Mammary epithelial cell (primary cell): ENCODE measurements at places on chromosomes 5 and 9. TPM values are rescaled to one million over a fixed set of nuclear protein-coding genes. Genes with fewer than 3 reads are reported as not detected.

GRCh38 chr5:180487556-180487955 lies 6.6 kb upstream of the CNOT6 start:
- no peak for DNase-seq

The RAI14 gene
- 184 TPM for total RNA-seq

DNA sequence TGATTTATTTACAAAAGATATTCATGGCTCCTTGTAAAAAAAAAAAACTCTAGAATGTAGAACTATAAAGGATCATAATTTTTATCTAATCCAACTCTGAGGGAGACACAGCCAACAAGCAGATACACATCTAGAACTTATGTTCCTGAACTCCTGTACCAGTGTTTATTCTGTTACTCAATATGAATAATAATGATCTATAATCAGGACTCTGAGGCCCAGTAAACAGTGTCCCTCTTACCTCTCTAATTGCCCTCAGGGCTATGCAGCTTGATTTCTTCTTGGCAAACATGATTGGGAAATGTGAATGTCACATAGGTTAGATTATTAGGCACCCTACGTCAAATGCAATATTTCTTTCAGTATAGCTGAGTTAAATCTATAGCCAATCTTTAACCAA lies 391.6 kb upstream of the RPS23 start:
- no peak for DNase-seq

DNA sequence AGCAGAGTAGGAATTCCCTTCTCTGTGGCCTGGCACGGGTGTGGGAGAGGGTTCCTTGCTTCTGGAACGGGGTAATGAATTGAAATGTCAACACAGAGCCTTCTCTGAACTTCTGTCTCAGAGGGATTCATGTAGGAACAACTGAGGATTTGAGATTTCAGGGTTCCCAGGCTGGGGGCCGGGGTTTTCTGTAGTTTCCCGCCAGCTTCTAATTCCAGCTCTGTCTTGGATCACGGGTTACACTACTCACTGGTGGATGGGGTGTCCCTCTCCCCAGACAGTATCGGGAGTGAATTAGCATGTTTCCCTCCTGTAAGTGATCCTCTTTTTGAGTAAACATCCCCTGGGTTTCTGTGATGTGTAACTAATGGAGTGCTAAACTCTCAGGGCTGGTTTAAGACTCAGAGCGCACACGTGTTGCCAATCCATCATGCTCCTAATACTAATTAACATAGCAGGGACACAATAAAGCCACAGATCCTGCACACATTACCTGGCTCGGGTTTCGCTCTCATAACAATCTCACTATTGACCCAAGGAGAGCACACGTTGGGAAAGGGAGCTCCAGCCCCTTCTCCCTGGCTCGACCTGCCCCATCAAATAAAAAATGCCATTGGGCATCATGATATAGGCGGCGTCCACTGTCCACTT lies 18.1 kb upstream of the DMRT2 start:
- no peak for DNase-seq

The FOXD4L5 gene
- 0.67 TPM for total RNA-seq

DNA sequence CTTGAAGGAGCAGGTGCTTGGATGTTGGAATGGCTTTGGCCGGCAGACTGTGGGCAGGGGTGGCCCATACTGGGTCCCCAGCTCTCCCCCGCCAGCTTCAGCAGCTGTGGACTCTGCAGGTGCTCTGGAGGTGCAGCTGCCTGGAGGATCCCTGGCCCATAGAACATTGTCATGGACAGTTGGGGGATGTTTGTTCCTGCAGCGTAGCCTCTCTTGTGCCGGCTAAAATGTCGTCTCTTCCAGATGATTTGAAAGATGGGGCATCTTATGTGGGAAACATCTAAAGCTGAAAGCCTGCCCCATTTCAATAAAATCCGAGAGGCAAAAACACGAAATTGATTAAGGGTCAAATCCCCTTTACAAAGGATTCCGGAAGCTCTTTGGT lies 13.5 kb upstream of the SLC6A19 start:
- DNase-seq, result no peak

DNA sequence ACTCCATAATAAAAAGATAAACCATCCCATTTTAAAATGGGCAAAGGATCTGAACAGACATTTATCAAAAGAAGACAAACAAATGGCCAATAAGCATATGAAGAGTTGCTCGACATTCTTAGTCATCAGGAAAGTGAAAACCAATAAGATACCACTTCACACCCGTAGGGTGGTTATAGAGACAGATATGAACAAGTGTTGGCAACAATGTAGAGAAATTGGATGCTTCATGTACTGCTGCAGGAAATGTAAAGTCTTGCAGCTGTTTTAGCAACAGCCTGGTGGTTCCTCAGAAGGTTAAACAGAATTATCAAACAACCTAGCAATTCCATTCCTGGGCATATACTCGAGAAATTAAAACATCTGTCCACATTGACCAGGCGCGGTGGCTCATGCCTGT lies 42.5 kb downstream of the GTF3C4 start:
- DNase-seq, result no peak

DNA sequence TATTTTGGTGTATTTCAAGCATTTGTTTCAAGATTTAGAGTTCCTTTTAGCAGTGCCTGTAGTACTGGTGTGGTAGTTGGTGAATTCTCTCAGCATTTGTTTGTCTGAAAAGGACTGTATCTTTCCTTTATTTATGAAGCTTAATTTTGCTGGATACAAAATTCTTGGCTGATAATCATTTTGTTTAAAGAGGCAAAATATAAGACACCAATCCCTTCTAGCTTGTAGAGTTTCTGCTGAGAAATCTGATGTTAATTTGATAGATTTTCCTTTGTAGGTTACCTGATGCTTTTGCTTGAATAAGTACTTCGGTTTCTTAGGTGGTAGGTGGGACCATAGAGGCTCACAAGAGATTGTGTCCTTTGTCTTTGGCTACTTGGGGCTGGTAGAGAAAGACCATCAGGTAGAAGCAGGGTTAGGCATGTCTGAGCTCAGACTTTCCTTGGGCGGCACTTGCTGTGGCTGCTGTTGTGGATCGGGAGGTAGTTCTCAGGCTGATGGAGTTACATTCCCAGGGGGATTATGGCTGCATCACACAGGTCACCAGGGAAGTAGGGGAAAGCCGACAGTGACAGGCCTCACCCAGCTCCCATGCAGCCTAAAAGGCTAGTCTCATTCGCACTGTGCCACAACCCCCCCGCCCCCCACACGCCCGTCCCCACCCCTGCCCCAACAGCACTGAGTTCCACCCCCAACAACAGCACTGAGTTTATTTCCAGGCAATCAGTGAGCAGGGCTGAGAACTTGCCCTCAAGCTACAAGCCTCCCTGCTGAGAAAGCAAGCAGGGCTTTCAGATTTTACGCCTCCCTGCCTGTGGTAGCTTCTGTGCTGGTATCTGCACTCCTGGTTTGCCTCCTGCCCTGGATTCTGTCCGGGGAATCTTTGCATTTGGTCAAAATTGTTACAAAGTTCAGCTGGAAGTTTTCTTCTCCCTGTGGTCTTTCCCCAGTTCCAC lies 127.1 kb upstream of the GLRA1 start:
- no peak for DNase-seq

DNA sequence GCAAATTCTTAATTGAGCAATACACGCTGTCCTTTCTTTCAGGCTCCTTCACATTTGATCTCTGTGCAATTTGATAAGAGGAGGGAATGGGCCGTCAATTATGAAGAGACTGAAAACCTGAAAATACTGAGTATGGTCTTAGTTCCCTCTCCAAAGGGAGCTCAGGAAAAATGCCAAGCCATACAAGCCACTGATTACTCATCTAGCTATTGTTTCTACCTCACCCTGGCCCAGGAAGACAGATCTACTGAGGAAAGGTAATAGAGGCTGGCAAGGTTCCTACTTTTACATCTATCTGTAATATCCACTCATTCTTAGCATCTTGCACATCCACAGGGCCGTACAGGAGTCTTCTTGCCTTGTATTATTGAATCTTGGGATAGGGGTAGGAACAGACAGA lies 23.7 kb upstream of the TNC start:
- no peak for DNase-seq

The ADGRD2 gene
- 0.50 TPM for total RNA-seq

The ARHGEF37 gene
- 6.9 and 11.0 TPM in 2 replicates for total RNA-seq

DNA sequence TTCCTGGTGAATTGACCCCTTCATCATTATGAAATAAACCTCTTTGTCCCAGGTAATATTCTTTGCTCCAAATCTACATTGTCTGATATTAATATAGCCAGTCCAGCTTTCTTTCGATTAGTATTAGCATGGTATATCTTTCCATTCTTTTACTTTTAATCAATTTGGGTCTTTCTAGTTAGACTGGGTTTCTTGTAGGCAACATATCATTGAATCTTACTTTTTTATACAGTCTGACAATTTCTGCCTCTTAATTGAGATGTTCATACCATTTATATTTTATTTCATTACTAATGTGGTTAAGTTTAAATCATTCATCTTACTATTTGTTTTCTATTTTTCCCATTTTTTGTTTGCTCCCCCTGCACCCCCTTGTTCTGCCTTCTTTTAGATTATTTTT lies 61.7 kb upstream of the LIFR start:
- DNase-seq, result no peak

- no peak for DNase-seq
These were observed 74.8 kb downstream of the SH3PXD2B start for GRCh38 chr5:172379481-172379880.

The PCDHGA10 gene
- total RNA-seq, result 7.8 TPM

GRCh38 chr5:136062366-136063274 lies 33.8 kb downstream of the TGFBI start:
- DNase-seq, result peak; percentile 53

DNA sequence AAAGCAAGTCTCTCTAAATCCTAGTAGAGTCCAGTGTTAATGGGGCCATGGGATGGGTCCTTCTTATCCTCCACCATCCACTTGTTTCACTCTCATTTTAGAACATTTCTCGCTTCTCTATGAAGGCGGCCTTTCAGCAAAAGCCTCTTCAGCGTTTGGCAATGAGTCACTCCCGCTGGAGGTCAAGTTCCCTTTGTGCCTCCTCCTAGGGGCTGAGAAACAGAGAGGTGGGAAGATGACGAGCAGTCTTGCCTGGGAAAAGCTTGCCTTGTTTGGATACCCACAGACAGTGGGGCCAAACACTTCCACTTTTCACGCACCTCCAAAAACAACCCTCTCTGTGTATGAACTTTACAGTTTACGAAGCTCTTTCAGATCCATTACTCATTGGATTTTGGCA lies 168.8 kb downstream of the GABBR2 start:
- DNase-seq, result no peak

DNA sequence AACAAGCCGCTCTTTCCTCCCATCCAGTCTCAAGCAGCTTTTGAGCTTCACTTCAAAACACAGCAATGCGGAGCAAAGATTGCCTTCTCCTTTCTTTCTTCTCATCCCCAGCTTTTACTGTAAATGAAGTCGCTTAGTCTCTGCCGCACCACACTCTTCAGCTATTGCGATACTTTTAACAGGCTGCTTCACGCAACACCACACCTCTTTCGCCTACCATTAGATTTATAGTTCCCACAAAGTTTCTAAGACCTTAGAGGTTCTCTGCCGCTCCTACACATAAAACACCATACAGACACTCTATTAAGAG lies 711 bp downstream of the PGGT1B start:
- DNase-seq, result peak; percentile 39

The C5orf24 gene
- total RNA-seq, result 33.1 and 44.1 TPM in 2 replicates

DNA sequence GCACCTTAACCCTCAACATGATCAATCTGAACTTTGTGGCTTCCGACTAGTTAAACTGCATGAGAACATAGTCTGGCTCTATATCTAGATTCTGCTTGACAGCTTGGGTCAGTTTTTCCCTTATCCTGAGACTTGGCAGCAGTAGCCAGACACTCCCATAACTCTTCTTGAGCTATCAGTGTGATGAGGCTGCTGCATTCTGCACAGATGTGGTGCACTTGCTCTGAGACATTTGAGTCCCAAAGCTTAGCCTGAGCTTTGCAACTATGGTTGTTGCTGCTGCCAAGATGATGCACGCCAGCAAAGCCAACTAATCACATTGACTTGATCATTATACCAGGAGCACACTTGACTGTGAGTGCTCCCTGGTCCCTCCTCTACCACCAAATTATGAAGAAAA lies 36.2 kb downstream of the MOCS2 start:
- DNase-seq, result no peak

DNA sequence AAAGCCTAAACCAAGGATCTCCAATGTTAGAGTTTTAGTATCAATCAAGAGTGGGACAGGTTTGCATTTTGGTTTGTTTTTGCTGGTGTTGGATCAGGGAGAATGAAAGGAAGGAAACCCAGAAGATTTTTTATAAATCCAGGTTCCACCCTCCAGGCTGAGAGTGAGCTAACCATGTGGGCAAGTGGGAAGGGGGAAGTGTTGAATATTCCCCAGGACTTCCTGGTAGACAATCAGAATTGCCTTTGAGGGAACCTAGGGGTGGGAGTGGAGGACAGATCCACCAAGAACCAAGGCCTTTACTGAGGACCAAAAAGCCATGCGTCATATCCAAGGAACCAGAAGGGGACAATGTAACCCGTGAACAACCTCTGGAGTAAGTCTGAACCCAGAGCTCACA lies 33.5 kb upstream of the PIK3R1 start:
- DNase-seq, result no peak

DNA sequence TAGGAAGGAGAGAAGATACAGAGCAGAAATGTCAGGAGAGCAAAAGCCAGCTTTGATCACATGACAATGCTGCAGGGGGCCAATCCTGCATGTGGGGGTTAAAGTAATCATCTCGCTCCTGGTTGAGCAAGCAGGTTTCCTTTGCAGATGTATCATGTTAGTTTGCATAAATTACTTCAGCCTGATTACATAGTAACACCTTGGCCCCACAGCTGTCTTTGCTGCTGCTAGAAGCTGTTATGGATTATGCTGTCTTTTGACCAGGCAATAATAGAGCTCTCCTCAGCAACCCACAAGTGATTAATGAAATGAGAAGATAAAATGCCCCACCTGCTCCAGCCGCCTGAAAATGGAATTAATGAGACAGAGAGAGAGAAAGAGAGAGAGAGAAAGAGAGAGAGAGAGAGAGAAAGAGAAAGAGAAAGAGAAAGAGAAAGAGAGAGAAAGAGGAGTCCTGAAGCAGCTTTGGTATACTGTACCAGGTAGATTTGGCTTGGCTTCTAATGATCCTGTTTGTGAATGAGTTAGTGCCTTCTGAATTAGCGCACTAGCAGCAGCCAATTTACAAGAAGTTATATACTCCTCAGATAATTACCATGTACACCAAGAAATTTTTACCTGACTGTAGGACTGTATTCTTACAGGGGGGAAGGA lies 174.3 kb upstream of the RORB start:
- no peak for DNase-seq

The NR4A3 gene
- 0.09 and 0.13 TPM in 2 replicates for total RNA-seq

The BTNL3 gene
- not detected in 2 replicates for total RNA-seq

The C5orf58 gene
- total RNA-seq, result not detected

- no peak for DNase-seq
These were observed 2.6 kb downstream of the IRF1 start for GRCh38 chr5:132487841-132488555.

- no peak for DNase-seq
These were observed 52.5 kb downstream of the CXXC5 start for GRCh38 chr5:139700711-139701055.

GRCh38 chr5:64773533-64773932 lies 4.8 kb downstream of the CWC27 start:
- no peak for DNase-seq

DNA sequence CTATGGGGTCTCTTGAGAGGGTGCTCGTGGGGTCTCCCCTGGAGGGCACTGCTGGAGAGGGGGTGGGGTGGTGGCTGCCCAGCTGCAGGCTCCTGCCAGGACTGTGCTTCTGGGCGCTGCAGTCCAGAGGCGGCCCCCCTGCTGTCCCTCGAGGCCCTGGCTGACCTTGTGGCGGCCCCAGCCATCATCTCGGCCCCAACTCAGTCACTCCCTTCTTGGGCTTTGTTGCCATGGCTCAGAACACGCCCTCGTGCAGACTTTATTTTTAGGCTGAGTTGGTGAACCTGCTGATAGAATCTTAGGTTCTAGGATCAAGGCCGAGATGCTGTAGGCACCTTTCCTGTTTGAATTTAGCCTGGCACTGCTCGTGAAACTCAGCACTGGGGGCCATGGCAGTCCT lies 22.8 kb downstream of the FBXW5 start:
- no peak for DNase-seq
